ENCODE measurements at places on chromosomes 1 and 21.

DNA sequence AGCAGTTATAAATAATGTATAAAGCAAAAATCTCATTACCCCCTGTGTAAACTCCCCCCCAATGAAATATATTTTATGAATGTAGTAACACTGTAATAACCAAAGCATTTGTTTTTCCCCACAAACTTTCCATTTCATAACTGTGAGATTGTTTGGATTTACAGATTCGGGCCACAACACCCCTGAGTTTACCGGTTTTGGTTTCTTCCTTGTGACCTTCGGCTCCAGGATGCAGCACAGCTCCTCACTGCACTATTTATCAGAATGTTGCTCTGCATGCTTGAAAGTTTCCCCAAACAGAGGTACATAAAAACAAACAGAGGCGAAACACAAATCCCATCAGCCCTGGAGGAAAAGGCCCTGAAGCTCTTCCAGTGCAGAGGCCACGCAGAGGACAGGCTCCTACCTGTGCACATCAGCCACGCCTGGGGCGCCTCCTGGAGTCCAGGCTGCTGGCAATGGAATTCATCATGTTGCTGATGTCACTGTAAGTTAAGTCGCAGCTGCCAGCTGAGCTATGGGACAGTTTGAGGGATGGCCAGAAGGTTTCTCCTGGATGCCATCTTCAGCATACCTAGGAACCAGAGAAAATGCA, 122.0 kb downstream of the LMO4 start:
- no peak for DNase-seq

DNA sequence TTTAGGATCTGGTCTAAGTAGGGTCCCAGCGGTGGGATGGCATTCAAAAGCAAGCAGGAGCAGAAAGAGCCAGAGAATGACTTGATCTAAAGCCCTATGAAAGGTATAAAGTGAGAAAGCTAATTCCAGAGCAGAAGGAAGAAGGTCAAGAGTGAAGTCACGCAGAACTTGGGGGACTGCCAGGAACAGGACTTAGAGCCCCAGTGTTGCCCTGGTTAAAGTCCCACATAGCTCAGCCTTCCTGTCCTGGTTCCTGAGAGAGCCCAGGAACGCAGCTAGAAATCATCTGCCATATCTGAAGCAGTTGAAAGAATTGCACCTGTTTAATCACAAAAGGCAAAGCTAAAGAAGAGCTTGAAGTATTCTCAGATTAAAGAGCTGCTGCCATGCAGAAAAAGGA, 160.6 kb upstream of the ATP1B1 start:
- DNase-seq = no peak

DNA sequence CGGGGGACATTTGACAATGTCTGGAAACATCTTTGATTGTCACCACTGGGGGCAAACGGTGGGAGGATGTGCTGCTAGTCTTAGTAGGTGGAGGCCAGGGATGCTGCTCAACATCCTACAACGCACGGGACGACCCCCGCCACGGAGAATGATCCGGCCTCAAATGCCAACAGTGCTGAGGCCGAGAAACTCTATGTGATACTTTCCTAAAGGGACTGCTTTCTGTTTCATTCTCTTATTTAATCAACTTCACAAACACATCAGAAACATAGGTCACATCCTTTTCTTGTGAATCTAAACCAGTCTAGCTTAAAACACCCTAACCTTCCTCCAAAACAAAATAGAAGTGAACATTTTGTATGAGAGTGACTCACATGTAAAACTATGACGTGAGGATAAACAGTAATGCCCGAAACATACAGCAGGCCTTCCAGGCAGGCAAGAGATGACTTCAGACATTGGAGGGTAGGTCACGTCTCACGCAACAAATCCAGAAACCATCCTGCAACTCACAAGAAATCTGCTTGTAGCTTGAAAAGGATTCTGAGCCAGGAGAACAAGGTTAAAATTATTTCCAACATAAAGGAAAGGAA, 37.2 kb upstream of the ETS2 start:
- peak; percentile 20 for DNase-seq

- DNase-seq = no peak
Measured at GRCh38 chr1:26375081-26375480, 2.5 kb upstream of the ZNF683 start.

- no peak for DNase-seq
Measured at GRCh38 chr1:238380167-238380566, 489.4 kb upstream of the ZP4 start.

GRCh38 chr1:161483361-161483760, 21.9 kb upstream of the FCGR2A start:
- no peak for DNase-seq

- DNase-seq = no peak
Measured at GRCh38 chr1:221991221-221991620, 249.3 kb upstream of the DUSP10 start.

DNA sequence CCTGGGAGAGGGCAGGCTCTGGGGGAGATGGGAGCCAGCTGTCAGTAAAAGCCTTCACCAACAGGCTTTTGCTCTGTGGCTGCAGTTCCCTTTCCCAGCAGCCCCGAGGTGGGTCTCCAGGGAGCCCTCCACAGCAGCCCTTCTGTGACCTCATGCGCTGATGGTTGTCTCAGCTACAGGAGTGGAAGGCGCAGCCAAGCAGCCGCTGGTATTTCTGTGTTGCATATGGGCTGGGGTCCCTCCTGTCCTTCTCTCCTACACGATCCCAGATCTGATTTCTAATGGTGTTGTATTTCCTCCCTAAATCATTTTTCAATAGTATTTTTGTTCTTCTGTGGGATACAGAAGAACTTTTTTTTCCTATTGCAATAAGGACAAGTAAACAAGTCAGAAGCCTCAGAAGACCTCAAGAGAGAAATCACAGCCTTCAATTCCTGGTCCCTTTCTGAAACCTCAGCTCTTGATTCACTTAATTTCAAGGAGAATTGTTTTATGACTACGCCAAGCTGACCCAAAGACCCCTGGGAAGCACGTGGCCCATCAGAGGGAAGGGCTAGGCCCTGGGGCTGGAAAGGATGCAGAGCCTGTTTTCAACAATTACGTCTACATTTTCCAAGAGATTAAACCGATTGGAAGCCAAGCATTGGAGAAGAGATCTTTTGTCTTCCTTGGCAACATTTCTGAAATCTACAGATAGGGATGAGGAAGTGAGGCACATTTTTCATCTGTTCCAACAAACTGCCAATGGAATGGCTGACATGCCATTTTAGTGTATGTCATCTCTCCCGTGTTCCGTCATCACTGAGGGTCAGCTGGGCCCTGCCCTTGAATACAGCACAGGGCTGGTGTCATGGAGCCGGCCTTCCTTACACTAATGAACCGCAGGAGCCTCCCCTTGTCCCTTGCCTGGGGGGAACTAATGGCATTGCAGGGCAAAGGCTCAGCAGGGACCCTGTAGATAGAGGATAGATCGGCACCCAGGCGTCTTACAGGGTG, 42.0 kb upstream of the SCCPDH start:
- DNase-seq = no peak

- DNase-seq = no peak
Measured at GRCh38 chr1:100076319-100076718, 56.4 kb downstream of the SASS6 start.

- no peak for DNase-seq
Measured at GRCh38 chr1:95627244-95627643, 393.2 kb downstream of the RWDD3 start.

DNA sequence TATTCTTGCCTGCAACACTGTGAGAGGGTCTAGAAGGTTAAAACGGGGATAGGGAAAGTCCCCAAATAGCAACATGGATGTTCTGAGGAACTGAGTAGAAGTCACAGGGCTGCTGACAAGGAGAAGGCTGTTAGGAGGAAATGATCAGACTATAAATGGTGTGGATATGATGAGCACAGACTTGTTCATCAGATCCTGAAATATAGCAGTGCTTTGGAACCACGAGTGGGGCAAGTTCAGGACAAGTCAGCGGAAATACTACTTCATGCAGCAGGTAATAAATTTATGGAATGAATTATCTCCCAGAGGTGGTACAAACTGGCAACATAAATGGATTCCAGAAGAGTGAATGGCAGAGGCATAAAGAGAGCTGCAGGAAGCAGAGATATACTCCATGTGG, 3.2 kb upstream of the KIAA0040 start:
- DNase-seq = no peak

DNA sequence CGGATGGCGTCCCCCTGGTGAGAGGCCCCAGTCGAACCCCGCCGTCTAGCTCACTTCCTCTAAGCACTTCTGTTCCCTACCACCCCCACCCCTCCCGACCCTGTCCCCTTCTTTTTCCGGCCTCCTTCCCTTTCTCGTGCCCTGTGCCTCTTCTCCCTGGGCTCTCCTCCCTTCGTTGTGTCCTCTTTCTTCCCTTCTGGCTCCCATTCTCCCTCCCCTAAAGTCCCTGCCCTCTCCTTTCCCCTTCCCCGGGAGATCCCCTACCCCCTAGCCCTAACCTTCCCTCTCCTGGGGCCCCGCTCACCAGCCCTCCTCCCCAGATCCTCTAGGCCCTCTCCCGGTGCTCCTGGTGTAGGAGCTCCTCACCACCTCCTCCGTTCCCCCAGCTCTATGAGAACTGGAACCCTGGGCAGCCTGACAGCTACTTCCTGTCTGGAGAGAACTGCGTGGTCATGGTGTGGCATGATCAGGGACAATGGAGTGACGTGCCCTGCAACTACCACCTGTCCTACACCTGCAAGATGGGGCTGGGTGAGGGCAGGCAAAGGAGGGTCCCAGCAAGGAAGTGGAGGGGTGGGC, 15.9 kb downstream of the BCAN start:
- DNase-seq = no peak

- peak; percentile 45 for DNase-seq
Measured at GRCh38 chr1:38586993-38587646, 272.5 kb downstream of the RRAGC start.

DNA sequence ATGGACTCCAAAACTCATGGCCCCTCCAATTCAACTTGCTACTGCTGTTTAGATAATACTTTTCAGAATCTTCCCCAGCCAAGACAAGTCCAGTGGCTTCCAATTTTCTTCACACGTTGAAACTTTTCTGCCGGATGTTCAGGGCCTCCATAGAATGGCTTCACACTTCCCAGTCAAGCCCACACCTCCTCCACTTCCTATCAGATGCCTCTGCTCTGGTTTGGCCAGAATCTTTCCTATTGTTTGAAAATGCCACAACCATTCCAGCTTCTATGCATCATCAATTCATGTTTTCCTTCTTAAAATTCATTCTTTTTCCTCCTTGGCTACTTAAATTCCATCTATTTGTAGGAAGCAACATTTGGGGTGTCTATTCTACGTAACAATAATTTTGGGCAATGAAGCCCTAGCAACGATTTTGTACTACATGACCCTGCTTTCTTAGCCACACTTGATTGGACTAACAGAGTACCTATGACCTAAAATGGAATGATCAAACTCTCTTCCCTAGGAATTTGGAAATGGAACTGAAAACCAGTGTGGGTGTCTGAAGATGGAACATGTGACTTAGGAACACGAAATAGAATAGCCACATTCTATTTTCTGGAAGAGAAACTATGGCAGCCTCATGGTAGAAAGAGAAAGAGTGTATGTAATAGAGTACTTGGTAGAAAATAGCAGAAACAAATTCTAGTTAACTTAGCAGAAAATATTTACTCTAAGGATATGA, 74.1 kb upstream of the CNIH3 start:
- no peak for DNase-seq
